Mesothelial cell of epicardium (in vitro differentiated cells): ENCODE measurements at places on chromosomes 1 and 21. TPM values are rescaled to one million over a fixed set of nuclear protein-coding genes. Genes with fewer than 3 reads are reported as not detected.

DNA sequence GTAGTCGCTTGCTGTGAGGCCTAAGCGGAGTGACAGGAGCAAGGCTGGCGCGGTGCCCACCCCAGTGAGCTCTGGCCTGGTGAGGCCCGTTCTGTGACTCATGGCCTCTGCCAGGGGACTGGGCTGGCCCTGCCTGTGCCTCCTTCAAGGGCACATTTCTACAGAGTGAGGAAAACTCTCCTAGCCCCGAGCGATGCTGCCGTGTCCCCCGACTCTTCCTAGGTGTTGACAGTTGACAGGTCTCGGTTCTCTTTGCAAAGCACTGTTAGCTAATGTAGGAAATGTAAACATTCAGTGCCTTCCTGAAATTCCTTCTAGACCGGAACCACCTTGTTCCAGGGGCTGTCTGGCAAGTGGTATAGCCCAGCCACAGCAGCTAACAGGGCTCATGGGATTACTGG, 43.9 kb downstream of the ABCG1 start:
- H3K27me3 ChIP-seq, result peaks cover 11% of the 10 kb centered on the region
- no peak overlapping the region for H3K4me3 ChIP-seq
- DNase-seq, result no peak
- no peaks in the 10 kb centered on the region for H3K36me3 ChIP-seq

DNA sequence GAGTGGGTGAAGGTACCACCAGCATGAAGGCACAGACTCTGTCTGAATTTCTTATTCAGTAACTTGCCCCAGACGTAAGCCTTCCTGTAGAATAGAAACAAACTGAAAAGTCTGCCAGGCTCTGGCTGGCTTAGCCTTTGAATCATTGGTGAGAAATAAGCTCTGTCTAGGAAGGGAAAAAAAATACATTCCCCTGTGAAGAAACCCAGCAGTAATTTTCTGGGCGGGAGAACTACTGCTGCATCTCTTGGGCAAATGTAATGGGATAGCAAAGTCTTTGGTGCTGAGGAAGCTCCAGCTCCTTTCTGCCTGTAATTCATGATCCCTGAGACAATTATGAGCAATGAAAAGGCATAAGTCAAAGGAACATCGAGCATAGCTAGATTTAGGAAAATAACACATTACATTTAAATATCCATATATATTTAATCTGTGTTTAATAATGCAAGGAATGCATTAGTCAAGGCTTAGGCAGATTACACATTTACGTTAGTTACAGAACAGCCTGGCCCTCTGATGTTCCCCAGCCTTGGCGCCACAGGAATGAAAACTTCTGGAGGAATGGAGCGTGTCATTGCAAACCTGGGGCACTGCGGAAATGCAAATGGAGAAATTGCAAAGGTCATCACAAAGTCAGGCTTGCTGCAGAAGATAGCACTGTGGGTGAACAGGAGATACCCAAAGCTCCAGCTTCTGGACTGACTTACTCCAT, 216.3 kb upstream of the CAMK1G start:
- no peaks in the 10 kb centered on the region for H3K27me3 ChIP-seq
- H3K36me3 ChIP-seq, result no peaks in the 10 kb centered on the region
- H3K4me3 ChIP-seq, result no peak overlapping the region
- peak overlapping the region; percentile 50 for H3K27ac ChIP-seq
- DNase-seq, result no peak

DNA sequence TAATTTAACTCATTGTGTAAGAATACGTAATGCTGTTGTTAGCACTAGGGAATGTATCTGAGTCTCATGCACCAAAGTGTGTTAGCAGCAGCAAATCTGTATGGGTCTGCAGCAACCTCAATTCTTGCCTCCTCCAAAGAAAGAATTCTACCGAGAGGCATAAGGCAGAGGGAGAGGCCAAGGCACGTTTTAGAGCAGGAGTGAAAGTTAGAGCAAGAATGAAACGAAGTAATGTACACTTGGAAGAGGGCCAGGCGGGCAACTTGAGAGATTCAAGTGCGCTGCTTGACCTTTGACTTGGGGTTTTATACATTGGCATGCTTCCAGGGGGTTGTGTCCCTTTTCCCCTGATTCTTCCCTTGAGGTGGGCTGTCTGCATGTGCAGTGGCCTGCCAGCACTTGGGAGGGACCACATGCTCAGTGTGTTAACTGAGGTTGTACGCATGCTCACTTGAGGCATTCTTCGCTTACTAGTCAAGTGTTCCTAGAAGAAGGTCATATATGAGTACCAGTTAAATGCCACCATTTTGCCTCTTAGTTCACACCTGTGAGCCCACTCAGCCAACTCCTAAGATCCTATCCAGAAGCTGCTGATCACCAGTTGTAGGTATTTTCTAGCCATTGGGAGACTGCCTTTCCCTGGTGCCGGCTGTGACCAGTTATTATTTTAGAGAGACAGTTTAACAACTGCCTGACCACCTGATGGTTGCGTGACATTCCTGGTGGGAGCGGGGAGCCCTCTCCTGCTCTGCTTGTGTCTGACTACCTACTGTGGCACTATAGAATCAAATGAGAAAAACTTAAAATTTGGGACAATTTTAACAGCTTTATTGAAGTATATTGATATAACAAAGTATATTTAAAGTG, 2.7 kb upstream of the CNN3 start:
- peaks cover 45% of the 10 kb centered on the region for H3K4me1 ChIP-seq
- no peaks in the 10 kb centered on the region for H3K27me3 ChIP-seq
- peaks cover 11% of the 10 kb centered on the region for H3K36me3 ChIP-seq

HHAT gene
- total RNA-seq, result 17.4 to 19.2 TPM (median 18.0 TPM) in 3 replicates

JAM2 gene
- total RNA-seq, result 4.1 to 4.8 TPM (median 4.2 TPM) in 3 replicates
